ENCODE measurements at places on chromosomes 4 and X.

DNA sequence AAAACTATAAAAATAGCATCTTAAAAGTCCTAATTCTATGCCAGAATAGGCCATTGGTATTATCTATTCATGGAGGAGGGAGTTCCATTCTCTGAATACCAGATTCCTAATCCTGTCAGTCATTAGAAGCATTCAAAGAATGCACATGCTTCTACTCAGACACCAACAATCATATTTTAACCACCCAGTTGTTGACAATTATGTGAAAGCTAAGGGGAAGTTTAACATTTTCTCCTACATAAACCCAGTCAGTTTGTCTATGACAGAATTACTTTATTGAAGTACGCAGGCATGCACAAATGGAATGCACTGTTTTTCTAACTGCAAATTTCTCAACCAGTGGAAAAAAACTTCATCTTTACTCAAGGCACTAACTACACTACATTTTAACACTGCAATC is 69.6 kb upstream of the MTNR1A start:
- no peak for DNase-seq

GRCh38 chr4:110631584-110632505 is 9.0 kb upstream of the PITX2 start:
- peak; percentile 32 for DNase-seq

DNA sequence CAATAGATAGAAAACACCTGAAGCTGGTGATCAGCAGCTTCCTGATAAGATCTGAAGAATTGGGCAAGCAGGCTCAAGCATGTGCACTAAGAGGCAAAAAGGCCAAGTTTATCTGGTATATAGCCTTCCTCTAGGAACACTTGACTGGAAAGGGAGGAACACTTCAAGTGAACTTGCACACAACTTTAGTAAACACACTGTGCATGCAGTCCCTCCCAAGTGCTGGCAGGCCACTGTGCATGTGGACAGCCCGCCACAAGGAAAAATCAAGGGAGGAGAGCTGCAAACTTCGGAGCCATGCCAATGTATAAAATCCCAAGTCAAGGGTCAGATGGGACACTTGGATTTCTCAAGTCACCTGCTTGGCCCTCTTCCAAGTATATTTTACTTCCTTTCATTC is 645.8 kb upstream of the NDST4 start:
- no peak for DNase-seq

- DNase-seq, result no peak
These were observed 166.5 kb downstream of the FBXW7 start for GRCh38 chr4:152369203-152369901.

GRCh38 chr4:99157478-99157935 is 13.4 kb upstream of the ADH4 start:
- DNase-seq, result no peak

DNA sequence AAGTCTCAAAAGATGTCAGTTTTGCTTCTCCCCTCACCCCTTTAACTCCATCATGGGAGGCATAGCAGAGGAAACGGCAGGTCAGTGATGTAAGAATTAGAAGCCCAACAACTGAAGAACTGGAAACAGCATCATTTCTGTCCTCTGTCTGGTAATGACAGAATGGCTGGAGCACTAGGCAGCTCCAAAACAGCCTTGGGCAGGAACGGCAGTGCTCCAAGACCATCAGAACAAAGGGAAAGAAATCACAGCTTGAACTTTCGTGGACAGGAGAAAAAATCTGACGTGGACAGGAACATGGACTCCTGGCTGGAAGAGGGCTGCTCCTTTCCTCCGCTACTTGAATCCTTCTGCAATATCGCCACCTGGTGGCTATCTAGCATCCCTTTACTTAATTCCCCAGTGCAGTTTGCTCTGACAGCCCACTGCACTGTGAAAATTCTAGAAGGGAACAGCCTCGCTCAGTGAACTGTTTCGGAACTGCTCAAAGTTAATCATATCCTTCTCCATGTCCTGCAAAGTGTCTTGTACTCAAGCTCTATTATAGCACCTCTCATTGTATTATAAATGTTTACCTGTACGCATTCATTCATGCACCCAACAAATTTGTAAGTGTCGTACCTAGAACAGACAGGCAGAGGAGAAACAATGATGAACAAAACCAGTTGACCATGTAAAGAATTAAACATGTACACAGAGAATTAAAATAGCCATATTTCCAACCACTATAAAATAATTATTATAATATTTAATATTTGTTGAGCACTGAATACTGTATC is 20.4 kb downstream of the SLC25A53 start:
- peak; percentile 56 for DNase-seq

DNA sequence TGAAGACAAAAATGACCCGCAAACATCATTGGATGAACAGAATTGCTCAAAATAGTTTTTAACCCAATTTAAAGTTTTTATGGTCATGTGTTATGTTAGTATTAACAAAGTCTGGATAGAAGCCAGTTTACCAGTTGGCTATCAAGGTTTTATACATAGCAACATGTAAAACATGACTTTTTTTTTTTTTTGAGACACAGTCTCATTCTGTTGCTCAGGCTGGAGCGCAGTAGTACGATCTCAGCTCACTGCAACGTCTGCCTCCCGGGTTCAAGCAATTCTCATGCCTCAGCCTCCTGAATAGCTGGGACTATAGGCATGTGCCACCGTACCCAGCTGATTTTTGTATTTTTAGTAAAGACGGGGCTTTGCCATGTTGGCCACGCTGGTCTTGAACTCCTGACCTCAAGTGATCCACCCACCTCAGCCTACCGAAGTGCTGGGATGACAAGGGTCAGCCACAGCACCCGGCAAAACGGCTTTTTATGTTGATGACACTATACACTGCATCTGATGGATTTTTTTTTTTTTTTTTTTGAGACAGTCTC is 3.4 kb downstream of the SAT1 start:
- no peak for DNase-seq

DNA sequence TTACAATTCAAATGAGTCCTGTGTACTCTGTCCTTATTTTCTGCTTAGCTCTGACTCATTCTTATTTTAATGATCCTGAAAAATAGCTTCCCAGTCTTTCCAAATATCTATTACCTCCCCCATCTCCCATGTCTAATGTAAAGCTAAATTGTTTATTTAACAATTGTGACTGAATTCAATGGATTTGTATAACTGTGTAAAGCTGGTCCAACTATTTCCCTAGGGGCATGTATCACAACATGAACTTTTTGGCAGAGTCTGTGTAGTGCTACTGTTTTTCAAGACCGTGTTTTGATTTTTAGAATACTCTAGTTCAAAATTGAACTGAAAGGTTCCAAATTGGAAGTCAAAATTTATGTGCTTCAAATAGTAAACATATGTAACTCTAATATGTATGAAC is 67.8 kb downstream of the SPCS3 start:
- no peak for DNase-seq

- DNase-seq, result no peak
These were observed 61.3 kb downstream of the LUZP4 start for GRCh38 chrX:115350711-115351381.

- DNase-seq, result no peak
These were observed 124.0 kb downstream of the ARHGAP24 start for GRCh38 chr4:85598936-85599335.

DNA sequence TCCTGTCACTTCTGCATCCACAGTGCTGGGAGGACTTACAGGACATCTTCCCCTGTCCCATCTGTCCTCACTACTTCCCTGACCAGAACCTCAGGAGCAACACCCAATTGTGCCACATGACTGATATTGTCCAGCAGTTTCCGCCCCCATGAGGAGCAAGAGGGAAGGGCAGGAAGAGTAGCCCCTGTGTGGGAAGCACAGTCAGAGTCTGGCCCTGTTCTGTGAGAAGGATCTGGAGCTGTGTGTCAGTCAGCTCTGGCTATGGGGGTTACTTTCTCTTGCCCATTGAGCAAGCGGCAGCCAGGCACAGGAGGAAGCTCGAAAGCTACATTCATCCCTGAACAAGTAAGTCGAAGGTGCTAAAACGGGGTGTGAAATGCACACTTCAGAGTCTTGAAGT is 14.8 kb upstream of the TRIM60 start:
- DNase-seq, result no peak

- DNase-seq, result no peak
These were observed 98.2 kb upstream of the PRKX start for GRCh38 chrX:3811331-3812311.

DNA sequence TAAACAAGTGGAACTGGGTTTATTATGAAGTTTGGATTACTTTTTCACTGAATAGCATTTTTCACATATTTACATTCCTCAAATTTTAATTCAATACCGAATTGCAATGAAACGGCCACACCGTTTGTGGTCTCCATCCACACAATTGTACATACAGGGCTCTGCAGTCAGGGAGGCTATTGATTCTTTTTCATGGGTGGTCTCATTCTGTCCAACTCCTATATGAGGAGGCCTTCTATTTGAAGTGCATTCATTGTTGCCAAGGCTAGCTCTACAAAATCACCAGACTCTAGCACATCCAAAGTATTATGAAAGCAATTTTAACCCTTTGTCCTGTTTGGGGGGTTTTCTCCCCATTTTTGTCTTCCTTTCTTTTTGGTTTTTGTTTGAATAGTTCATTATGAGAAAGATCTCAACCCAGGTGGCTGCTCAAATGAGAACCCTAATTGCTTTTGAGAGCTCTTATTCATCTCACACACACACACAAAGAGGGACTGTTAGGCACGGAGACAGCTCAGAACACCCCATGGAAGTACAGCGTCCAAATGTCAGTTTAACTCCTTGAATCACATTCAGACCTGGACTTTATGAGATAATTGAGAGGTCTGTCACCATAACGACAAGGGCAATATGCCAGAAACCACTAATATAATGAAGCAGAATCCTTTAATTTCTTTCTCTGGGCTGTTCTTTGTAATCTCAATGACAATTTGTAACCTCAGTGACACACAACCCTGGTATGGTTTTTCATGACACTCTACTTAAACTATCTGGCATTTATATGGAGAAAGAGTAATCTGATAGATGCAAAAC is 79.4 kb downstream of the NLGN4X start:
- no peak for DNase-seq

DNA sequence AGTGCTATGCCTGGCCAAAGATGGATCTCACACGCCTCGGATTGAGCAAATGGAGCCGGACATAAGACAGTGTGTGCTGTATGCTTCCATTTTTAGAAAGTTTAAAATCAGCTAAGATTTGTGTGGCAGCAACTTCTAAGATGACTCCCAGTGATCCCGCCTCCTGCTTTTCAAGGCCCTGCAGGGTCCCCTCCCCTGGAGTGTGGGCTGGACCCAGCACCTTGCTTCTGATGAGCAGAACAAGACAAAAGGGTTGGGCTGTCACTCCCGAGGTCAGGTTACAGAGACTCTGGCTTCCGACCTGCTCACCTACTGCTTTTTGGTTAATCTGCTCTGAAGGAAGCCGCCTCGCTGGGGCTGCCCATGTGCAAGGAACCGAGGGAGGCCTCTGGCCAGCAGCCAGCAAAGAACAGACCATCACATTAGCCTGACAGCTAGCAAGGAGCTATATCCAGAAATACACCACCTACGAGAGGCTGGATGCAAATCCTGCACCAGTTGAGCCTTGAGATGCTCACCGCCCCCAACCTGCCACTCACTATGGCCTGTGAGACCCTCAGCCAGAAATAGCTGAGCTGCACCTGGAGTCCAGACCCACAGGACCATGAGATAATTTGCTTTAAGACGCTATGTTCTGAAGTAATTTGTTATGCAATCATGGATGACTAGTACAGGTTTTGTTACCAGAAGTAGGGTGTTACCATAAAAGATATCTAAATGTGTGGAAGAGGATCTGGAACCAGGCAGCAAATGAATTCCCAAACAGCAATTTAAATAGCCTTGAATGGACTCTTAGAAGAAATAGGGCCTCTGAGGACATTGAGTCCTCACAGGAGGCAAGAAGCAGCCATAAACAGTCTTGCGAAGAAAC is 47.6 kb downstream of the CRMP1 start:
- DNase-seq, result no peak

DNA sequence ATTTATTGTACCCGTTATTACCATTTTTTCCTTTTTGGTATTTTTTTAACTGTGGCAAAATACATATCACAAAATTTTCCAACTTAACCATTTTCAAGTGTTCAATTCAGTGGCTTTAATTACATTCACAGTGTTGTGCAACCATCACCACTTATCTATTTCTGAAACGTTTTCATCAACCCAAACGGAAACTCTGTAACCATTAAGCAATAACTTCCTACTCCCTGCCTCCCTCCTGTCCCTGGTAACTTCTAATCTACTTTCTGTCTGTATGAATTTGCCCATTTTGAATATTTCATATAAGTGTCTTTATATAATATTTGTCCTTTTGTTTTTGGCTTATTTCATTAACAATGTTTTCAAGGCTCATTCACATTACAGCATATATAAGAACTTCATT is 57.4 kb upstream of the MSN start:
- DNase-seq, result no peak

DNA sequence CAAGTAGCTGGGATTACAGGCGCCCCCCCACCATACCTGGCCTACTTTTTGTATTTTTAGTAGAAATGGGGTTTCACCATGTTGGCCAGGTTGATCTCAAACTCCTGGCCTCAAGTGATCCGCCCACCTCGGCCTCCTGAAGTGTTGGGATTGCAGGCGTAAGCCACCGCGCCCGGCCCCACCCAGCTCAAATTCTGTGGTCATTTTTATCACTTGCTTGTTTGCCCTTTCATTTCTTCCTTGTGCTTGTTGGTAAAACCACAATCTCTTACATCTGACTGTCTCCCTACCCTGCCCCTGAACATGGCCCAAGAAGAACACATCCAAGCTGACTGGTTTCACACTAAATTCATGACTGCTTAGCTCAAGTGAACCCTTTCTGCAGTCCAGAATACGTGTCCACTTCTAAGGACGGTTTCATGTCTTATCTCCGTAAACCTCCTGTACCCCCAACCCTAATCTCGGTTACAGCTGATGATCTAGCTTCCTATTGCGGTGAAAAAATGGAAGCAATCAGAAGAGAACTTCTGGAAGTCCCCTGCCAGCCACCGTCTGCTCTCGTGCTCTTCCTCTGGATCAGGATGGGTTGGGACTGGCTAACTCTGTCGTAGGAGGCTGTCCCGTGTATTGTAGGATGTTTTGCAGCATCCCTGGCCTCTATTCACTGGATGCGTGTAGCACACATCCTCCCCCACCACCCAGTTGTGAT is 5.4 kb upstream of the RS1 start:
- DNase-seq, result no peak

DNA sequence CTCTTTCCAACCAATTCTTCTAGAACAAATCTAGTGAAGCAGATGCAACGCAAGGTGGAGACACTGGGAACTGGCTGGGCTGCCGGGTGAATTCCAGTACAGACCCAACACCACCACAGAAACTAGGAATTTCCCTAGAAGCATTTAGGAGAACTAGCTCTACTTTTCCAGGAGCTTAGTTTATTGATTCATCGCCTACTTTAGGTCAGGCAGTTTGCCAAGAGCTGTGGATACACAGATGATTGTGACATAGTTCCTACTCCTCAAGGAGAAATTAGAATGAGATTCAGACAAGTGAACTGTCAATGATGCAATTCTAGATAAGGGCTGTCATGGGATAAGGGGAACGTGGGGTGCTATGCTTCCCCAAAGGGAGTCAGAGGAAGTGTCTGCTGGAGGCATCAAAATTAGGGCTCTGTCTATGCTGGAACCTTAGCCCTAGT is 350.0 kb downstream of the CAMK2D start:
- DNase-seq, result peak; percentile 56
